ENCODE measurements at places on chromosomes 7 and 10. TPM values are rescaled to one million over a fixed set of nuclear protein-coding genes. Genes with fewer than 3 reads are reported as not detected.

Gene TSPAN12
- total RNA-seq, result 10.0 TPM

- DNase-seq, result no peak
- H3K27ac ChIP-seq, result no peak overlapping the region
- peaks cover 1% of the 10 kb centered on the region for H3K4me1 ChIP-seq
- no peak overlapping the region for H3K4me3 ChIP-seq
- H3K27me3 ChIP-seq, result no peaks in the 10 kb centered on the region
Observed at GRCh38 chr7:102111061-102112041, 175.3 kb upstream of the SH2B2 start.

GRCh38 chr10:19819419-19820033 is 3.3 kb downstream of the PLXDC2 start:
- H3K27me3 ChIP-seq, result no peaks in the 10 kb centered on the region
- peaks cover 1% of the 10 kb centered on the region for H3K4me1 ChIP-seq
- no peaks in the 10 kb centered on the region for H3K36me3 ChIP-seq

Gene ITGB1
- 245 TPM for total RNA-seq

Gene NEUROG3
- not detected for total RNA-seq

GRCh38 chr10:6167456-6167855 is 35.3 kb upstream of the PFKFB3 start:
- H3K27me3 ChIP-seq, result no peaks in the 10 kb centered on the region
- no peak overlapping the region for H3K27ac ChIP-seq
- no peak for DNase-seq
- peaks cover 19% of the 10 kb centered on the region for H3K4me1 ChIP-seq
- H3K4me3 ChIP-seq, result no peak overlapping the region

DNA sequence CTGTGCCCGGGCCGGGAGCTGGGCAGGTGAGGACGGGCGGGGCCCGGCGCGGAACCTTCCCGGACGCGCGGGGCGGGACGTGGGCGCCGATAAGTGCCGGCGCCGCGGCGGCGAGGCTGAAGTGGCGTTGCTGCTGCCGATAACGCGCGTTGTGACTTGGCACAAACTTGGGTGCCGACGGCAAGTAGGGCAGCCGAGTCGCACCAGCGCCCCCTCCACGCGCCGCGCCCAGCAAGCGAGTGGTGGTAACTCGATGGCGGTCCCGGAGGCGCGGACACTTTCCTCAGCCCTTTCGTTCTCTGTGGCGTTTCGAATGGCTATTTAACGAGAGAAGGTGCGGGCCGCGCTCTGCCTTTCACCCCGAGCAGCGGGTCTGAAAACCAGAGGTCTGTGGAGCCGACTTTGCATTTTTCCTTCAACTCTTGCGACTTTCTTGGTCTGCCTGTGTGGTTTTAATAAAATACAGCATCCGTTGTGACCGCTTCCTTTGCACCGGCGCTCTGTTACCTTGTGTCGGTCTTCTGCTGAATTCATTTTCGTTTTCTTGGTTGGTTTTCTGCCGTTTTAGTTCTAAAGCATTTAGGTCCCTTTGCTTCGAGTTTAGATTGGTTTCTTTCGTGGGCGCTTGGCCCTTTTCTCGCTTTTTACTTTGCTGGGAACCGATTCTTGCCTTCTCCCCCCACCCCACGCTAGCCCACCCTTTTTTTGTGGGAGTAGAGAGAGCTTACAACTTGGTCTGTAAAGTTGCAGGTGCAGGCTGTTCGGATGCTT is 701 bp downstream of the STK17A start:
- peak overlapping the region; percentile 93 for H3K27ac ChIP-seq
- no peaks in the 10 kb centered on the region for H3K27me3 ChIP-seq
- peak; percentile 71 for DNase-seq
- peaks cover 7% of the 10 kb centered on the region for H3K4me1 ChIP-seq
- no peaks in the 10 kb centered on the region for H3K36me3 ChIP-seq

Gene VIPR2
- total RNA-seq, result 10.8 TPM

Gene PLEKHS1
- total RNA-seq, result 0.15 TPM

Gene LMOD2
- not detected for total RNA-seq

Gene ENTPD1
- total RNA-seq, result 3.0 TPM

DNA sequence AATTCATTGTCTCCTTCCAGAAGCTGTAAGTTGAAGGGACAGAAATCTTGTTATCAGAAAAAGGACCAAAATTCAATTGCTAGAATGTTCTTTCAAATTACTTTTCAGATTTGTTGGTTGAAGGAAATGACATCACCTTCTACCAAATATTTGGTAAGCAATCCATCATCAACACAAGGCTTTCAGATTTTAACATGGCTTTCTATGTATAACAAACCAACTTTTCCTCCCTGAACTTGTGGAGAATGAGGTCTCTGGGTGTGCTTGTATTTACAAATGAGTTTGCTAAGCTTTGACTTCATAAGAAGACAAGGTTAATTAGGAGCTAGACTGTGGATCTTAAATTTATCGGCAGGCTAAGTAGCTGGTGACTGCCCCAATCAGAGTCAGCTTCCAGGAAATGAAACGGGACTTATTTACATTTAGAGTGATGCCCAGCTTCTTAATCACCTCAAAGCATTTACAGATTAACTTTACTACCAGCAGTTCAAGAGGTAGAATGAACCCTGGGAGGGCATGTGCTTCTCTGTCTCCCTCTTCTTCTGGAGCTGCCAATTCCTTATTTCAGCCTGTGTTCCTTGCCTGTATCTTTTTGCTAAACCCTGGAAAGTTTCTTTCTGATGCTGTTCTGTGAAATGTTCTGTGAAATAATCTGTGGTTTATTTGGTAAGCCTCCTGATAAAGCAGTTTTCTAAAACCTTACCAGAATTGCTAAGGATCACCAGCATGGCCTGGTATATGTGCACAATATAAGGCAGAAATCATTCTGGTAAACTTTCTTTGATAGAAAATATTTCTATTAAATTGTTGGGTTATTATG is 248.8 kb upstream of the FZD8 start:
- no peak overlapping the region for H3K27ac ChIP-seq
- DNase-seq, result no peak
- H3K4me3 ChIP-seq, result no peak overlapping the region
- H3K27me3 ChIP-seq, result no peaks in the 10 kb centered on the region
- H3K36me3 ChIP-seq, result no peaks in the 10 kb centered on the region
- no peaks in the 10 kb centered on the region for H3K4me1 ChIP-seq

GRCh38 chr7:28180031-28180363 is 598 bp downstream of the JAZF1 start:
- H3K4me1 ChIP-seq, result peaks cover 3% of the 10 kb centered on the region
- H3K4me3 ChIP-seq, result peak overlapping the region; percentile 97
- DNase-seq, result no peak
- no peaks in the 10 kb centered on the region for H3K27me3 ChIP-seq
- peak overlapping the region; percentile 54 for H3K27ac ChIP-seq

DNA sequence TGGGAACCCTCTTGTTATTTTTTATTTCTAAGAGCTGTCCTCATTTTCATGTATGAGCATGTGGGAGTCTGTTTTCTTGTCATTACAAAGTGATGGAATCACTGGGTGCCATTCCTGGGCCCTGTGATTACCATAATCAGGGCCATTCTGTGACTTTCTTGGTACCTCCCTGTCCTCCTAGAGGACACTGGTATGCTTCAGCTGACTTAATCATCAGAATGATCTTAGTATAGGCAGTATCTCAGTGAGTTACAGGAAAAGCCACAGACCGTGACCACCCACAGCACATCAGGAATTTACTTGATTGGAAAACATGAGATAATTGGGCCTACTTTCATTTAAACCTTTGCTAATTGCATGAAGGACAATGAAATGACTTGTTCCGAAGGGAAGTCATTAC is 7.2 kb downstream of the NOM1 start:
- no peaks in the 10 kb centered on the region for H3K27me3 ChIP-seq
- DNase-seq, result no peak

Gene CALML5
- not detected for total RNA-seq

DNA sequence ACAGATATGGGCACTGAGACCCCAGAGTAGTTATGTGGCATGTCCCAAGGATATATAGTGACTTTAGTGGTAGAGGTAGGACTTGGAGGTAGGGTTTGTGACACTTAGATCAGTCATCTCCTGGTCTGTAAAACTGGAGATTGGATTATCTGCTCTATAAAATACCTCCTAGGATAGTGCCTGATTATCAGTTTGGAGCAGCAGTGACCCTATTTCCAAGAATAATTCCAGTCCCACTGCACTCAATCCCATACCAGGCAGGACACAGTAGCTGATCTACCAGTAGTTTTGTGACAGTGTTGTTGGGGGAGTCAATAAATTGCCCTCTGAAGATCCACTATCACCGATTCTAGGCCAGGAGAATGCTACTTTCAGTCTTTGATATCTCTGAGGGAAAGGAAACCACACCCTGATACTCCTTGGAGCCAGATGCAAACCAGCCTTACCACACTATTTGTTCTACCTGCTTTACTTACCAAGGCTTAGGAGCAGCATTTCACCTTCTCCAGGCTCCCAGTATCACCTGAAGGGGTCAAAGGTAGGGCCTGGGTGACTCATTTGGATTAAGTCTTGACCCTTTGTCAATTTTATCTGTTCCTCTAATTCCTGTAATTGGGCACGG is 30.6 kb downstream of the KMT2E start:
- no peak for DNase-seq
- H3K27me3 ChIP-seq, result no peaks in the 10 kb centered on the region
- peaks cover 5% of the 10 kb centered on the region for H3K4me1 ChIP-seq
- no peak overlapping the region for H3K27ac ChIP-seq
- H3K36me3 ChIP-seq, result no peaks in the 10 kb centered on the region
- no peak overlapping the region for H3K4me3 ChIP-seq

GRCh38 chr7:69060516-69060915 is 537.8 kb upstream of the AUTS2 start:
- H3K4me1 ChIP-seq, result no peaks in the 10 kb centered on the region
- DNase-seq, result no peak
- H3K27ac ChIP-seq, result no peak overlapping the region

DNA sequence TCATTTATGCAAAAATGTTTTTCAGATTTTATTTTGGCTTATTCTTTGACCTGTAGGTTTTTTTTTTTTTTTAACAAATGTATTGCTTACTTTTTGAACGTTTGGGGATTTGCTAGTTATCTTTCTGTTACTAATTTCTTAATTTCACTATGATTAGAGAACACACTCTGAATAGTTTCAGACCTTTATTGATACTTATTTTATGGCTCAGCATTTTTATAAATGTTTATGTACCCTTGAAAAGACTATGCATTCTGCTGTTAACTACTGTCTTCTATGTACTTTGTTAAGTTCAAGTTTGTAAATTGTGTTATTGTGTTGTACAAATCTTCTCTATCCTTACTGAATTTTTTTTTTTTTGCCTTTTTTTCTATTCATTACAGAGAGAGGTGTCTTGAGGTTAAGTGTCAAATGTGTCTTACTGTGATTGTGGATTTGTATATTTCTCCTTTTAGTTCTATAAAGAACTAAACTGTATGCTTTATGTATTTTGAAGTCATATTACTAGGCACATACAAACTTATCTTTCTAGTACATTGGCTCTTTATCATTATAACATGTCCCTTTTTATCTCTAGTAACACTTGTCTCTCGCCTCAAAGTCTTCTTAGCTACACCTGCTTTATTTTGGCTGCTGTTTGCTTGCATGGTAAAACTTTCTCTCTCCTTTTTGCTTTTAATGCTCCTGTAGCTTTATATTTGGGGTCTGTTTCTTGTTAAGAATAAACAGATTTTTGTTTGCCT is 8.1 kb downstream of the MKLN1 start:
- H3K27ac ChIP-seq, result no peak overlapping the region
- no peaks in the 10 kb centered on the region for H3K4me1 ChIP-seq
- H3K27me3 ChIP-seq, result no peaks in the 10 kb centered on the region
- no peaks in the 10 kb centered on the region for H3K36me3 ChIP-seq
- no peak overlapping the region for H3K4me3 ChIP-seq
- no peak for DNase-seq

Gene ACSL5
- 21.2 TPM for total RNA-seq

GRCh38 chr7:108037741-108038140 is 34.8 kb upstream of the LAMB1 start:
- no peak overlapping the region for H3K27ac ChIP-seq
- H3K4me1 ChIP-seq, result no peaks in the 10 kb centered on the region
- DNase-seq, result no peak
- H3K4me3 ChIP-seq, result no peak overlapping the region

GRCh38 chr10:38070501-38070900 is 23.6 kb upstream of the ZNF37A start:
- H3K27me3 ChIP-seq, result no peaks in the 10 kb centered on the region
- H3K27ac ChIP-seq, result no peak overlapping the region
- no peaks in the 10 kb centered on the region for H3K4me1 ChIP-seq
- H3K4me3 ChIP-seq, result no peak overlapping the region
- H3K36me3 ChIP-seq, result no peaks in the 10 kb centered on the region
- no peak for DNase-seq

GRCh38 chr10:10930979-10931743 is 86.5 kb upstream of the CELF2 start:
- no peaks in the 10 kb centered on the region for H3K36me3 ChIP-seq
- no peak for DNase-seq
- H3K4me1 ChIP-seq, result no peaks in the 10 kb centered on the region
- no peak overlapping the region for H3K4me3 ChIP-seq

GRCh38 chr7:70776627-70777101 is 355.3 kb upstream of the GALNT17 start:
- peaks cover 6% of the 10 kb centered on the region for H3K4me1 ChIP-seq
- H3K27ac ChIP-seq, result peak overlapping the region; percentile 45
- no peaks in the 10 kb centered on the region for H3K27me3 ChIP-seq
- peak; percentile 65 for DNase-seq
- no peak overlapping the region for H3K4me3 ChIP-seq
- H3K36me3 ChIP-seq, result no peaks in the 10 kb centered on the region

Gene SH2D4B
- not detected for total RNA-seq

DNA sequence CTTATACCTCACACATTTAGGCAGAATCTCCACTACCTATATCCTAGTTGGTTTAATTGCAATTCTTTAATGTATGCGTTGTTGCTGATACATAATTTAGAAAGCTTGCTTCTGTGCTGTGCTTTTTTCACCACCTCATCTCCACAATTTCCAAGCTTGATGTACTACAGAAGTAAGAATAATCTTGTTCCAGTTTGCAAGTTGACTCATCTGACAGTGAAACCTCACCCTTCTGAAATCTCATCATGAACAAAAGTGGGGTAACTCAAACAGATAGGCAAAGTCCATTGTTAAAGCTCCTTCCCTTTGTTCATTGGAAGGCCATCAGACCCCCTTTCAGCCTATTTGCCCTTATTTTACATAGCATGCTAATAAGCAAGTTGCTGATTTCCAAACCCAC is 13.6 kb downstream of the EIF4EBP2 start:
- H3K27me3 ChIP-seq, result no peaks in the 10 kb centered on the region
- no peak overlapping the region for H3K27ac ChIP-seq
- no peaks in the 10 kb centered on the region for H3K36me3 ChIP-seq
- no peak for DNase-seq
- H3K4me1 ChIP-seq, result peaks cover 11% of the 10 kb centered on the region

DNA sequence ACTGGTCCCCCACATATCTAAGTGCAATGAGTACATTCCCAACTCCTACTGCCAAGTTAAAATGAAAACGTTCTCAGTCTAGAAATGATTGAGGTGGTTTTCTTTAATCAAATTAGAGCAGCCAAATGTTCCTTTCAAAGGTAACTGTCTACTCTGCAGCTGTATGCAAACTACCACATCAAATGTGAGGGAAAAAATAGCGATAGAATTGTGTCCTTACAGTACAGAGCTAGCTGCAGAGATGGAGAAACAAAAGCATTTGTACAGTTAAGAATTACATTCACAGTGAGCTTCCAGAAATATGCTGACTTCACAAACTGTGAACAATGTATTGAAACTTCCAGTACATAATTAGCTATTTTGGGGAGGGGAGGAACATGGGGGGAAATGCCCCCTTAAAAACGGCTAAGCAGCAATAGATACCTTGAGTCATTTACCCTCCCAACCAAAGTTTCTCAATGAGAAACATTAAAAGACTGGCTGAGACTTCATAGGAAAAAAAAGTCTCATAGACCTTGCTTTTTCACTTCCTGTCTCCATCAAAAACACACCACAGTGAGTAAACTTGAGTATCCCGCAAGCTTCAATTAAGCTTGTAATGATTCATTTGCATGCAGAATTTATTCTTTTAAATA is 22.9 kb downstream of the CDK6 start:
- peaks cover 6% of the 10 kb centered on the region for H3K4me1 ChIP-seq
- H3K27me3 ChIP-seq, result no peaks in the 10 kb centered on the region

Gene GNGT1
- 0.41 TPM for total RNA-seq
